T-helper 1 cell (primary cell): ENCODE measurements at places on chromosomes 11 and 22.

DNA sequence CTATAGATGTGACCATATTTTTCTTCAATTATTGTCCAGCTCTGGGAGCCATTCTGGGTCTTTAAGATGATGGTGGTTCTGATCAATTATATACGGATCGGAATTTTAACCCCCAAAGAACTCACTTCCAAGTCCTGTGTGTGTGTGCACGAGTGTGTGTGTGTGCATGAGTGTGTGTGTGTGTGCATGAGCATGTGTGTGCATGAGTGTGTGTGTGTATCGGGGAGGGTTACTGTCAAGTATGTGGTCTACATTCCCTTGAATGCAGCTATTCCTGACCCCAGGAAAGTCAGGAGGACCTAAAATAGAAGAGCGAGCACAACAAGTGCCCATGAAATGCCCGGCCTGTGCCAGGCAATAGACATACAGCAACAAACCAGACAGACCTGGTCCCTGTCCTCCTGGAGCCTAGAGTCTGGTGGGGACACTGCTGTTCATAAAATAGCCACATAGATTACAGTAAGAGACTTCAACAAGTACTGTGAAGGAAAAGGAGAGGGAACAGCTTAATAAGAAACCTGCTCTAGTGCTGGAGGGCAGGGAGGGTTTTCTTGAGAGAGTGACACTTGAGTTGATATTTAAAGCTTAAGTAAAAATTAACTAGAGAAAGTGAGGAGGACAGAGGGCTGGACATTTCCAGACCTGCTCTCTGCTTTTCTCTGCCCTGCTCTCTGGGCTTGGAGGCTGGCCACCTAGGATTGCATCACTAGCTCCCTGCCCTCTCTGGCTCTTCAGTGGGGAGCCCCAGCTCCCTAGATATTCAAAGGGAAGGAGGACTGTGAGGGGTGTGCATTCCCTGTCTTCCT is 66.1 kb upstream of the SPON1 start:
- no peak for DNase-seq

DNA sequence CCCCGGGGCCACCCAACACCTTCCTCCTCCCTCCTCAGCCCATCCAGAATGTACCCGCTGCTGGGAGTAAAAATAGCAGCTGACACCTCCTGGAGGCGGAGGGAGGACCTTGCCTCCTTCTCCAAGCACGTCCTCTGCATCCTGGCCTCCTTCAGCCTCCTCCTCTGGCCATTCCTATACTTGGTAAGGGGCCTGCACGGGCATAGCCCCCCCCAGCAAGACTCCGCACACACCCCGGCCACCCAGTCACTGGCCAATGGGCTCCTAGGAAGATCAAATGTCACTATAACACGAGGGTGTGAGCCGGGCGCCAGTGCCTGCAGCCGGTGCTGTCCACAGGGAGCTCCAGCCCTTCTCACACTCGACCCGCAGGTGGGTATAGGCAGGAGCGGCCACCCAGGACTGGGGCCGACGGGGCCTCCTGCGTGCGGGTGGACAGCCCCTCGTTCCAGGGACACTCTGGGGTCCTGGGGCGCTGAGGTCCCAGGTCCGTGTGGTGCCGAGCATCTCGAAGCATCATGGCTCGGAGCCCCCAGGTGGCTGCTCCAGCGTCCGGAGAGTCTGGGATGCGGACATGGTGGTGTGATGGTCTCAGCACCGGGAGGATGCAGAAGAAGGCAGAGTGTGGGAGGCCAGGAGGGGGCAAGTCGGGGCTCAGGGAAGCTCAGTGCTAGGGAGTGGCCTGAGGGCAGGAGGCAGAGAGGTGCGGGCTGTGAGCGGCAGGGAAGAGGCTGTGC is at the start of gene TNNT3:
Gene TNNT3, plus strand, starts transcription at position 313 of the 737 bp plus-strand sequence. CDS start 3,172 bp downstream, outside the sequence.
- no peak for DNase-seq

- no peak for DNase-seq
Observed at GRCh38 chr22:22164541-22165272, 79.9 kb upstream of the VPREB1 start.

DNA sequence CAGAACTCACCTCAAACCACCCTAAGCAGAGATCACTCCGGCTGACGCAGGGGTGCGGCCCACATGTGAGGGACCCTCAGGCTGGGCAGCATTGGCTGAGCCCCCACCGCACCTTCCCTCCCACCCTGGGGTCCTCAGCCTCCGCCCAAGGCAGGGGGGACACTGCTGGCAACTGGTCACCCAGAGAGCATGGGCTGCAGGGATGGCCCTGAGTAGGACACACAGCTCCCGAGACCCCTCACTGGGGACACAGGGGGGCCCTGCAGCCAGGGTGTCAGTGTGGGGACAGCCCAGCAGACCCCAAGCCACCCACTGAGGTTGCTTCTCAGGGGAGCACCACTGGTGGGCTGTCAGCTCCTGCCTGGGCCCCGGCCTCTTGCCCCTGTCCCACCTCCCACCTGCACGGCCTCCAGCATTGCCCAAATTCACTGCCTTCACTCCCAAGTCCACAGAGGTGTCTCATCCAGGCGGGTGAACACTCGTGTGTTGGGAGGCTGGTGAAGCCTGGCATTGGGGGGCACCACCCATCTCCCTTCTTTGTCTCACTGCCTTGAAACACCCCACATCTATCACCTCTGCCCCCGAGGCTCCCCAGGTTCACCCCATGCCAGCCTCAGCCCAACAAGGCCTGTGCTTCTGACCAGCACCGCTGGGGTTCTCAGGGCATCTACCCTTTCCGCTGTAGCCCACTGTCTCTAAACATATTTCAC is 4.7 kb downstream of the C11orf21 start:
- no peak for DNase-seq

- DNase-seq, result no peak
Observed at GRCh38 chr11:43504316-43504950, 145.7 kb downstream of the TTC17 start.

GRCh38 chr11:123434262-123434661 is 4.2 kb downstream of the GRAMD1B start:
- DNase-seq, result no peak

- no peak for DNase-seq
Observed at GRCh38 chr22:35183917-35184316, 73.4 kb upstream of the HMGXB4 start.

DNA sequence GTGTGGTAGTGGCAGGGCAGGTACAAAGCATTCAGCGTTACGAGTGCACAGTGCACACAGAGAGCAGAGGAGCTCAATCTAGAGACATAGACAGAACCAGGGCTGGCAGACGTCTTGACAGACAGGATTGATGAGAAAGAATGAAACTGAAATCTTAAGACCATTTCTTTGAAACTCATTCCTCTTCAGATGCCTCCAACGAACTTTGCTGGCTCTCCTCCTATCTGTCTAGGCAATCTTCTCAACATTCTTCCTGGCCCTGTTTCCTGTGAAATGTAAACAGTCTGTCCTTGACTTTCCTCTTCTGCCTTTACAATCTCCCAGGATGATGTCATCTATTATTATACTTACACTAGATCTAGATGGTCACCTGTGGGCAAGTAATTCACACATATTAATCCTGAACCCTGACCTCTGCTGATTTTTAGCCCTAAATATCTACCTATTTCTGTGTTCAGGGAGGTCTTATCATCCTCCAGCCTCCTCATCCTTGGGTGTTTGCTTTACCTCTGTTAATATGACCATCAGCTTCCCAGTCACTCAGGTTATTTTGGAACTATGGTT is 119.5 kb downstream of the ENTHD1 start:
- peak; percentile 4 for DNase-seq

DNA sequence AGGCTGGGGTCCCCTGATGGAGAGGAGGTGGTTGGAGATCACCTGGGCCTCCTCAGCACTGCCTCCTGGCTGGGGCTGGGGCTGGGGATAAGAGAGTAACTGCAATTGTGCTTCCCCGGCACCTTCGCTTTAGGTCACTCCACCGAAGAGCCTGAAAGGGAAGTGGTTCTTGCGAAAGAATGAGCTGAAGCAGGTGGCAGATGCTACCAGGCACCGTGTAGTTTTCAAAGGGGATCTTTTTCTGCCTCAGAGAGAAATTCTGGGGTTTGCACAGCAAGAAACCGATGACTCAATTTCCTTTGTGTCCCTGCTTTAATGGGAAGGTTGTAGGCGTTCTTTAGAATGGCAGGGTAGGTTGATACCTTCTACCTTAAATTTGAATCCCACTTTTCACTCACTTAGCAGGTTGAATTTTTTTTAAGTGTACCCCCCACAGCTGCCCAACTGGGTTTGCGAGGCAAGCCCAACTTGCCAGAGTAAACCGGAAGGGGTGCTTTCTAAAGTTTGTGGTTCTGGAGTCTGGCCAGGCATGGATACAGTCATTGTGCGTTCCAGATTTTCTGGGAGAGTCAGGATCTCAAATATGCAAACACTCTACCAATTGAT is 5.3 kb downstream of the CD44 start:
- peak; percentile 87 for DNase-seq

DNA sequence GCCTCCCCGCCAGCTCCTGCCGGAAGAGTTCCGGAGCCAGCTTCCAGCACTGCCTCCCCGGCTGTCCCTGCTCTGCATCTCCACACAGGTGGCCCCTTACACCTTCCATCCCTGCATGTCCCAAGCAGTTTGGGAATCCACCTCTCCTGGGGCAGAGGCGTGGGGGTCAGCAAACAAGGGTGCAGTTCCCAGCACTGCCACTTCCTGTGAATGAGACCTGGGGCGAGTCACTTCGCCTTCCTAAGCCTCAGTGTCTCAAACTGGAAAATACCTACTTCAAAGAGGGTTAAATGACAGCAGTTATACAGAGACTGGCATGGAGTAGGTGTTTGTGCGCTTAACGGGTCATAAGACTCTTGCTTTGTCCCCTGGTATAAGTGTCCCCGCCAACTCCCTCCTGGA is 5.2 kb downstream of the CYTH4 start:
- no peak for DNase-seq

DNA sequence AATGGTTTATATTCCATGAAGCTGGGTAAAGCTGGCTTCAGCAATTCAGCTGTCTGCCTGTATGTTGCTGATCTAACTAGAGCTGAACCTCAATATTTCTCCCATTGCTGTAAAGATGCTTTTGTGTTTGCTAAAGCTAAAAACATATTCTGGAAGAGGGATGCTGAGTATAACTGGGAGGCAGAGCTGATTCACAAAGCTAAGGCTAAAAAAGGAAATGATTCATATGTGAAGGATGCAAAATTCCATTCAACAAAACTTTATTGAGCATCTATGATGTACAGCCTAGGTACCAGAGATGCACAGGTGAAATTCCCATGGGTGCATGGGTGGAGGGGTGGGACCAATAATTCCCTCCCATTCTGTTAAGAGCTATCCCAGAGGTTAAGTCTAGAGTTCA is 193.9 kb downstream of the KIF18A start:
- no peak for DNase-seq

GRCh38 chr11:45410391-45411227 is 124.5 kb upstream of the SYT13 start:
- no peak for DNase-seq

GRCh38 chr11:92662601-92663360 is 306.7 kb upstream of the MTNR1B start:
- no peak for DNase-seq

- no peak for DNase-seq
Observed at GRCh38 chr11:62151737-62152102, 27.9 kb downstream of the INCENP start.

- DNase-seq, result no peak
Observed at GRCh38 chr11:62678433-62678769, 472 bp downstream of the UBXN1 start.

DNA sequence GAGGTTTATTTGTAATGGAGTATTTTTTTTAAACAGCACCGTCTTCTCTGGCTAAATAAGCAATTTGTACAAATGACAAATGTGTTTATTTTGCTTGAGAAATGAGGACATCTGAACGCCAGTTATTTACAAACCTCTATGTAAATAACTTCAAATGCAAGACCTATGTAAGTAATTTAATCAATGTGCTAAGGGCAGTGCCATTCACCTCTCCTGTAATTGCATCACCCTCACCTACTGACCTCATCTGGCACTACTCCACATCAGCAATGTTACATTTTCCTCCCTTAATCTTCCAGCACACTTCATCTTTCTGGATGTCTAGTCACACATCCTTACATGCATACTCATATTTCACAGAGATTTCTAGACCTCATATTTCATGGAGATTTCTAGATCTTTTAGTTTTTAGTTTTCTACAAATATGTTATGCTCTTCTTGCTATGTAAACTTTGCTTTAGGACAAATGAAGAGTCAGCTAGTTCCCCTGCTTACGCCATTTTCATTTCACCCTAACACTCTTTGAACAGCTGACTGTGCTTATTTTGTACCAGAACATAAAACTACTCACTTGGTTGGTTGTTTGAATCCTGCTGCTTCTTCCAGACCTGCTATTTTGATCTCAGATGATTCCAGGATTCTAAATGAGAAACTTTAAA is 238.6 kb downstream of the GRM5 start:
- no peak for DNase-seq

DNA sequence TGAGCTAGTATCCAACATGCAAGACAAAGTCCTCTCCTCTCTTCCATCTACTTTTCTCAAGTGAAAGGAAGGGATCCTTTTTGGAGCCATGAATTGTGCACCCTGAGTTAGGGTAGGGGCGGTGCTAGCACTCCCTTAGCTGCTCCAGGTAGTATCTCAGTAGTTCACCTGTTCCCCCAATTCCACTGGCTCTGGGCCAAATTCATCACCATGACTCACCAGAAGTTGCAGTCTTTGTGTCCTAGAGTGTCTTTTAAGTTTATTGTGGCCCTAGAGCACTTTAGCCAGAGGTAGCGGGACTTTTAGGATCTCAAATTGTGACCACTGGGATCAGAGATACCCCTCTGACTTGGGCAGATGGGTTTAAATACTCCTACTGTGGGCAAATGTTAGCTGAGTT is 398.6 kb upstream of the ANO5 start:
- DNase-seq, result no peak
